ENCODE measurements at places on chromosomes 2 and 18. TPM values are rescaled to one million over a fixed set of nuclear protein-coding genes. Genes with fewer than 3 reads are reported as not detected.

The PID1 gene
- polyA plus RNA-seq: 11.0 TPM

The TRIM54 gene
- polyA plus RNA-seq: 0.28 TPM

The RAD51AP2 gene
- polyA plus RNA-seq: 0.54 TPM

The KLHL14 gene
- 0.33 TPM for polyA plus RNA-seq

The TXNDC2 gene
- 0.41 TPM for polyA plus RNA-seq

The DSG1 gene
- not detected for polyA plus RNA-seq

The DUSP28 gene
- polyA plus RNA-seq: 20.3 TPM

The C1D gene
- polyA plus RNA-seq: 35.4 TPM

The SLC40A1 gene
- polyA plus RNA-seq: 12.6 TPM

The HOXD12 gene
- not detected for polyA plus RNA-seq

The SIX2 gene
- not detected for polyA plus RNA-seq

The RUFY4 gene
- polyA plus RNA-seq: not detected

The ALPG gene
- polyA plus RNA-seq: not detected

The KCNF1 gene
- polyA plus RNA-seq: 12.9 TPM

The FAM110C gene
- polyA plus RNA-seq: 0.10 TPM

The TMEM87B gene
- 12.8 TPM for polyA plus RNA-seq

The CCDC148 gene
- 1.8 TPM for polyA plus RNA-seq

The RETREG2 gene
- polyA plus RNA-seq: 164 TPM

The ADD2 gene
- polyA plus RNA-seq: 52.5 TPM

The MC2R gene
- polyA plus RNA-seq: not detected

The PLGLB1 gene
- 15.9 TPM for polyA plus RNA-seq

The ALPP gene
- not detected for polyA plus RNA-seq

The SH2D6 gene
- not detected for polyA plus RNA-seq

The EPG5 gene
- 18.4 TPM for polyA plus RNA-seq

The SCN2A gene
- polyA plus RNA-seq: 55.0 TPM

The CFAP65 gene
- 1.7 TPM for polyA plus RNA-seq

The ERICH2 gene
- 1.3 TPM for polyA plus RNA-seq

The LRP1B gene
- polyA plus RNA-seq: 12.7 TPM

The SCG2 gene
- polyA plus RNA-seq: 30.5 TPM

The ITGB6 gene
- polyA plus RNA-seq: 6.1 TPM

The CDK5R2 gene
- 3.1 TPM for polyA plus RNA-seq

The EGR4 gene
- polyA plus RNA-seq: not detected
